ENCODE measurements at places on chromosomes 2 and 18.

GRCh38 chr2:239337122-239337876, 63.5 kb downstream of the HDAC4 start:
- no peak for DNase-seq

DNA sequence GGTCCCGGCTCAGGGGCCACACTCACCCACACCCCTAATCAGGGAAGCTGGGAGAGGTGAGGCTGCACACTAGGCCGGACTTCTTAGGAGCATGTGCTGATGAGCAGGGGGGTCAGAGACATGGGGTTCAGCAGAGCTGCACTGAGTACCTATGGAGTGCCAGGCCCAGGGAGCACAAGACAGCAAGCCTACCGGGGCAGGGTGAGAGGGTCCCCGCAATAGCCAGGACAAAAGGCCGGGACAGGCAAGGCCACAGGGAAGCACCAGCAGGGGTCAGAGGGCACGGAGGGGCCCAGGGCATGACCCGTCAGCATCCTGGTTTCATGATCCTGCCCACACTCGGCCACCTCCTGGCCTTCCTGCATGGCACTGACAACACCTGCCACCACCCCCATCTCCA, 73.5 kb downstream of the TNS1 start:
- no peak for DNase-seq

- no peak for DNase-seq
Measured at GRCh38 chr2:66962716-66963115, 434.4 kb upstream of the ETAA1 start.

DNA sequence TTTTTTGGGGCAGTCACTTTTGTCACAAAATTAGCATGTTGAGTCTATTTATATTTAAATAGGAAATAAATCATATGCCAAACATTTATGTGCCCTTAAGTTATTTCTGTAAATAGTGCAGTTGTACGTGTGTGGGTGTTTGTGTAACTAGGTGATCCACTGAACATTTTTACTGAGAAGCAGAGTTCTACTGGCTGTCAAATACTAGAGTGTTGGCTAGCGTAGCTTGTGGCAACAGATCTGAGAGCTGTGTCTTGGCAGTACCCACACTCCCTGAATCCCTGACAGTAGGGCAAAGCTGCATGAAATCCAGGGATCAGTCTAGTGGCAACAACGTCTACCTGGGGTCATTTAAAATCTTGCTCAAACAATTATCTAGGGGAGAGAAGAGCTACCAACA, 273.1 kb upstream of the SLC8A1 start:
- no peak for DNase-seq

GRCh38 chr18:30177056-30177455, 865.5 kb downstream of the DSC3 start:
- no peak for DNase-seq

GRCh38 chr2:215664847-215665525, 229.1 kb upstream of the FN1 start:
- DNase-seq: peak; percentile 97

DNA sequence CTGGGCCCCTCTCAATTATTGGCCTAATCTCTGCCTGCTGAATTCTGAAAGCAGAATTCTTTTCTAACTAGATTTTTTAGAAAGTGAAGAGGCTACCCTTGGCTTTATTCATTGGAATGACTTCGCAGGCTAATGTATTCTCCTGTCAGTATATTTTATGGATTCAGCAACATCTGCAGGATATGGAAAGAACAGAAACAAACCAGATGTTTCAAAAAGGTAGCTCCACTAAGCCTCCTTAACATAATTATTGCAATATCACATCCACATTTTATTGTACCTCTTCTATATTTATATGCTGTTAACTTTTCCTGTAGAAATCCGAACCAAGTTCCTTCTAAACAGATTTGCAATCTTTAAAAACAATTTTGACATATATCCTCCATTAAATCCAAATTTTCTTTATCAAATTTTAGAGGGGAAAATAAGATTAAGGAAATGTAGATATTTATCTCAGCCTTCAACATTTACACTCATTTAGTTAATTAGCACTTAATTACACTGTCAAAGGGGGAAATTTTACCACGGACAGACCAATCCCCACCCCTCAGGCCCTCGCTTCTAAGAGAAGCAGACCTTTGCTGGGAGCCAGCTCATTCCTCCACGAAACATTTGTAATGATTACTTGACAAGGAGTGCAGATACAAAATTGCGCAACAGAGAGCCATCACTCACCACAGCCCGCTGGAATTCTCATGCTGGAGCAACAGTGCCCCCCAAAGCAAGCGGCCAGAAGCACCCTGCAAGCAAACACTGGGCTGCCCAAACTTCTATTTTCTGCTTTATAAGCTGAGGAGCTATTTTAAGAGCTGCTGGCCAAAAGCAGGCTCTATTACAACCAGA, 253.4 kb downstream of the ETAA1 start:
- DNase-seq: peak; percentile 9

GRCh38 chr2:191930205-191930604, 83.3 kb upstream of the CAVIN2 start:
- DNase-seq: no peak

DNA sequence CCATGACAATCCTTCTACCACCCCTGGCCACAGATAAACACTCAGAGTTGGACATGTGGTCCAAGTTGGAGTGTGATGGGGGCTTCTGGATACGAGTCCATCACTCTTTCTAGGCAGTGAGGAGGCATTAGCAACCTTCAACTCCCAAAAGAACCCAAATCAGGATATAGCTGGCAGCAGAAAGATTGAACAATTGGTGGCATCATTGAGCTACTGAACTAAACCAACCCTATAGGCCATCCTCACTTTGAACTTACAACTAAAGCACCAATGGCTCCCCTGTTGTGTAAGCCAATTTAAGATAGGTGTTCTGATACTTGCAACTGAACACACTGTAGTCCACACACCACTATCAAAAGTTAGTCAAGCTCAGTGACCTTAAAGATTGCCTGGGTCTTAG, 24.0 kb upstream of the MARCO start:
- DNase-seq: peak; percentile 14

- no peak for DNase-seq
Measured at GRCh38 chr2:134570676-134571075, 148.1 kb downstream of the TMEM163 start.

GRCh38 chr2:20365249-20365817, 14.7 kb upstream of the PUM2 start:
- DNase-seq: peak; percentile 86

DNA sequence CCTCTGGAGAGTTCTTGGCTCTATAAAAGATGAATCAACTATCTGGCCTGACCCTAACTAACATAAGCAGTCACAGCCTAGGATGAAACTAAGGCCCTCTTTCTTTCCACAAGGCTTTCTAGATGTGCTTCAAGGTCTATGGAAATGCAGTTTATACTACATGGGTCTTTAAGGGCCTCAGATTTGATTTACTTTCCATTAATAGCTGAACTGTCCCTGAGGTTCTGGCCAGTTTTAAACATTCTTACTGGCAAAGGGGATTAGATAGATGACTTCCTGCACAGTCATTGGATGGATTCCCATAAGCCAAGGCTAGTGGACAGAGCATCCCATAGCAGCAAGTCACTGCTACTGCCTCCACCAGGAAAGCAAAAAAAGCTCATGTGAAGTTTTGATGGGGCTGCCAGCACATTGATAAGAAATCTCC, 38.1 kb upstream of the LCLAT1 start:
- DNase-seq: no peak

- DNase-seq: no peak
Measured at GRCh38 chr2:63975437-63976124, 43.6 kb downstream of the VPS54 start.

- DNase-seq: no peak
Measured at GRCh38 chr2:147850838-147851237, 6.0 kb downstream of the ACVR2A start.

DNA sequence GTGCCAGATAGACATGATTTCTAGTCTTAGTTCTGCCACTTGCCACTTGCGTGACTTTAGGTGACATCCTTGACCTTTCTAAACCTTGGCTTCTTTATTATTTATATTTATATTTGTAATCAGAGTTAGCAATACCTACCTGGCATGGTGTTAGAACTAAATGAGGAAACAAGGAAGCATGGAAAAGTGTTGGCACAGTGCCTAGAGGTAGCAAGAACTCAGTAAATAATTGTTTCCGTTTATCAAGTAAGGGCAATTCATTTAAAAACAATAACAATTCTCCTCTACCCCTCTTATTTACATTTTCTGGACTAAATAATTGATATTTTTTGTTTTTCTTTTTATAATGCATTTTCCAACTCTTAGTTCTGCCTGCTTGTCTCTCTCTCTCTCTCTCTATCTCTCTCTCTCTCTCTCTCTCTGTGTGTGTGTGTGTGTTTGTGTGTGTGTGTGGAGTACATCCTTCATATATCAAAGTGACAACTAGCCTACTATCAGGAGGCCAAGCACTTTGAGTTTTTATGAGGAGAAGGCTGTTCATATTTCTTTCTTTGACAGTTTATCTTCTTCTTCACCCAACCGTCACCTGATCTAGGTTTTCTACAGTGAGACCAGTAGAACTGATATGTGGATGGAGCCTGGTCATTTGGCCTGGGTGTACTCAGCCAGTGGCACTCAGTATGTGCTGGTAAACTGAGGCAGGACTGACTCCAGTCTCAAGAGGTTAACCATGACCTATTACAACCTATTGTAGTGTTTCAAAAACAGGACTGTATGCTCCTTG, 134.5 kb downstream of the LRRTM1 start:
- DNase-seq: no peak

GRCh38 chr2:30450025-30450424, 3.0 kb downstream of the LCLAT1 start:
- no peak for DNase-seq

DNA sequence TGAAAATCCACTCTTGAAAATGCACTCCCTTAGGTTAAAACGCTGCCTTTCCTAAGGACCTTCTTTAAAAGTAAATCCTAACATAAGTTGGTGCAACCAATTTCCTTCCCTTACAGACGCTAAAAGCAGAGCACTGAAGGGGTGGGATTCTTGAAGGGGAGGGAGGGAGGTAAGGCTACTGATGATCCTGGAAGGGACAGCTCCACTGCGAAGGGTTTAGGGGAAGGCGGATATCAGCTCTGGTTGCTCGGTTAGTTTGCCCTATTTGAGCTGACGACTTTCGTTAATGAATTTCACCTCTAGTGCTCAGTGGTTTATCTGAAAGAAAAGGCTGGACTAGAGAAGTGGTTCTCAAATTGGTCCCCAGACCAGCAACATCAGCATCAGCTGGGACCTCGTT, 49.7 kb upstream of the SIGLEC15 start:
- no peak for DNase-seq

DNA sequence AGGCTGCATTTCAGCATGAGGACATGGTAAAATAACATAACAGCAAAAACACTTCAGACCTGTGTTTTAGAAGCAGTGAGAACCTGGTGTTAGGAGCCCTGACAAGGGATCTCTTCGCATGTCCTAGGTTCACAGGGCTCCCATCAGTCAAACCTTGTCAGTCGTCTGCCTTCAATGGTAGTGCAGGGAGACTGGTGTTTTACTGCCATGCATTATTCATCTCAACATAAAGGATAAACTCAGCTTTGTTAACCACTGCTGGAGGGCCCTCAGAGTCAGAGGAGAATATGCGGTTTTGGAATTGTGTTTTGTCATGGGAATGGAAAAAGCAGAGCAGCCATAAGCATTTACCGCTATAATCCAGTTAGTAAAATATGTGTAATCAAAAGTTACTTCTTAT, 275.9 kb upstream of the GCFC2 start:
- no peak for DNase-seq

DNA sequence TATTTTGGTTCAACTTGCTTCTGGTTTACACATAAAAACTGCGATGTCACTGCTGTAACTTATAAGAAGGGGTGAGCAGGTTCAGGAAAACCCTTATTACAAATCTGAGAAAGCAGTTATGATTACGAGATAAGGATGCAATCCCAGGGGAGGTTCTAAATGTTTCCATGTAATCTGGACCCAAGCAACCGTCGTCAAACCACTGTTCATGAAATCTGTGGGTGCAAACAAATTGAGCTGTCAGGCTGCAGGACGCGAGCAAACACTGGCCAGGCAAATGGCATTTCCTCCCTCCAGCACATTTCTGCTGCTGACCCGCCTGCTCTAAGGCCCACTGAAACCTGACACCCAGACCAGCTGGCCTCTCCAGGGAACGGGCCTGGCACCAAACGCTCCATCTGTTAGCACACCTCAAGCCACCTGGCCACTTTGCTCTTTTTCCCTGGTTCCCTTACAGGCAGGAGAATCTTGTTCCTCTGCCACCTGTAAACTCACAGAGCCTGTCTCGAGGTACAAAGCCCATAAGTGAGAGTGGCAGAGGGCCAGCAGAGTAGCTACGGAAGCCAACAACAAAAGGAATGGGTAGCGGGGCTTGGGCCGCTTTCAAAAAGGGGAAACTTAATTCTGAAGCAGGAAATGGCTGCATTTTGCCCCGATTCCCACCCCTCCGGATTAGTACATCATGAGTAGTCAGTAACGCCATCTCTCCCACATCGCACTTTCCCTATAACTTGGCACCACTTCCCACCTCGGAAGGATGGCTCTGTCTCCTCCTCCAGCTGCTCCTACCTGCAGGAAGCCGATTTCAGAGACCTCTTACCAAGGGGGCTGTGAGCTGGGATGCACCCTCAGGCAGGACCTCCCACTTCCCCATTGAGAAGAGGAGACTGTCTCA, 26.5 kb downstream of the CRACDL start:
- peak; percentile 21 for DNase-seq

GRCh38 chr2:99476629-99477028, 13.2 kb downstream of the REV1 start:
- DNase-seq: no peak

GRCh38 chr18:47931718-47932103, 1.3 kb upstream of the SMAD2 start:
- DNase-seq: peak; percentile 70

- DNase-seq: no peak
Measured at GRCh38 chr2:99811544-99811943, 321.7 kb upstream of the REV1 start.

DNA sequence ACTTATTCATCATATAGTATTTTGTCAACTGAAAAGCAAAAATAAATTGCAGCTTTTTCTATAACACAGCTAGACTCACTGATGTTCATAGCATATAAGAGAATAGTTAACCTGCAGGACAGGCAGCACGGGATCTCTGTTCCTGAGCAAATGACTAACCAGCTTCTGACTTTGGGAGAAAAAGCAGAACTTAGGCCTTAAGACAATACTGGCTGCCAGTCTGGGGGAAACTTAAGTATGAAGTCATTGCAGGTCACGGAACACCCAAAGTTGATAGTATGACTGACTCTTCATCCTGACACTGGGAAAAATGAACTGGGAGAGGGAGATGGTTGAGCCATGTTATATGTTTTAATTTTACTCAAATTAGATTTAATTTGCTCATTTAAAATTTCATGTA, 113.0 kb downstream of the DPP4 start:
- peak; percentile 81 for DNase-seq

GRCh38 chr2:5521461-5521860, 170.7 kb upstream of the SOX11 start:
- no peak for DNase-seq

DNA sequence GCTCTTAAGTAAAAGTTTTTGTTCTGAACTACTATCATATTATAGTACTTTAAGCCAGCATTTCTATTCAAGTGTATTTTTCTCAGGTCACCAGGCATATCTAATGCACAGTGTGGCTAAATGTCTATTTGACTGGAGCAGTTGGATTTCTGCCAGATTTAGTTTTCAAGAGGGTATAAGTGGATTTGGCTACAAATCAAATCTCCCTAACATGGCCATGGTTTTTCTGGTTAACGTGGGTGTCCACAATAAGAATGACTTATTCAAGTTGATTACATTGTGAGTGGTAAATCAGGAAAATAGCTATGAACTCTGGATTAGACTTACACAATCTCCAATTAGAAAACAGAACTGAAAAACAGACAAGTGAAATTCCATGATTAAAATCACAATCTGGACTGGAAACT, 5.7 kb upstream of the CHN1 start:
- no peak for DNase-seq

Data from inflammatory macrophage (primary cell).